ENCODE measurements at places on chromosomes 12 and 14.

DNA sequence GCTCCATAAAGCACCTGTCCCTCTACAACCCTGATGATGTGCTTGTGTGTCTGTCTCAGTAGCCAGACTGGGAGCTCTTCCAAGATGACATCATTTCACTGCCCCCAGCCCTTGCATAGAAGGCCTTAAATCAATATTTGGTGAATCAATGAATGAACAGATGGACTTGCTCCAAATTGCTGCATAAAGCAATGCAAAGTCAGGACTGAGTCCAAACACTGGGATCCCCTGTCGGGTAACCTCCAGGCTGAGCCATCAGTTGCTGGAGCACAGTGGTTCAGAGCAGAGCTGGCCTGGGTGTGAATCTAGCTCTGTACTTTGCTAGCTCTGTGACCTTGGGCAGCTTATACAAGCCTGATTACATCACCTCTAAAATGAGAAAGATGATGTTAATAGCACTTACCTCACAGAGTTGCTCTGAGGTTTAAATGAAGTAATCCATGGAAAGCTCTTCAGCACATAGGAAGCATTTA, 120.3 kb upstream of the VASH1 start:
- no peak for DNase-seq

DNA sequence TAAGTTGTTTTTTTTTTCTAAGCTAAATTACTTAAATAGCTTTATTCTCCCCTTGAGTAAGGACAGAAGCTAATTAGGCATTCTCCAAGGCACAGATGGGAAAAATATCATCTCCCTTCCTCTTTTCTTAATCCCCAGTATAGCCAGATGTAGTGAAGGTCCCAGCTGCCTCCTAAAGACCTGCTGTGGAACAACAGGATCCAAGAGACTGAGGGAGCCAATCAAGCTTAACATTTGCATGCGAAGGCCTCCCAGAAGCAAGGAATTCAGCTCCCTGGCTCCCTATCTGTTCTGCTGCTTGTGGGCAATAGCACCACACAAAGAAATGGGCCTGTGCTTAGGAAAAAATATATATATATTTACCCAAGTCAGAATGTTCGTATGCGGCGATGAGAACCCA, 255.2 kb downstream of the SYT1 start:
- DNase-seq = no peak

DNA sequence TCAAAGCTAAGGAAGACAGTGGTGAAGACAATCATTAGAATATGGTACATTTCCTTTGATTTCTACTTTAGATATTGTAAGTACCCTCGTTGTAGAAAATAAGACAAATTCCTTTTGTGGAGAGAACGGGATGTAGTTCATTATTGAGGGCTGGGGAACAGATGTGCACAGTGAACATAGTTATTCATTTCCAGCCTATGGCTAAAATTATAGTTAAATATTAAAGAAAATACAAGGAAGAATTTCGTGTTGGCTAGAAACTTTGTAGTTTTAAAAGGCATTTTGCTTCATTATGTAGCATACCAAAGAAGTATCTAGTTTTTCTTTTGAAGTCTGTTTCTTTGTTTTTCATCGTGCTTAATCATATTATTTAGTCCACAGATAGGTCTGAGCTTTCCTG, 201.8 kb downstream of the ESR2 start:
- no peak for DNase-seq

- DNase-seq = no peak
Observed at GRCh38 chr12:58988643-58989344, 68.5 kb upstream of the LRIG3 start.

DNA sequence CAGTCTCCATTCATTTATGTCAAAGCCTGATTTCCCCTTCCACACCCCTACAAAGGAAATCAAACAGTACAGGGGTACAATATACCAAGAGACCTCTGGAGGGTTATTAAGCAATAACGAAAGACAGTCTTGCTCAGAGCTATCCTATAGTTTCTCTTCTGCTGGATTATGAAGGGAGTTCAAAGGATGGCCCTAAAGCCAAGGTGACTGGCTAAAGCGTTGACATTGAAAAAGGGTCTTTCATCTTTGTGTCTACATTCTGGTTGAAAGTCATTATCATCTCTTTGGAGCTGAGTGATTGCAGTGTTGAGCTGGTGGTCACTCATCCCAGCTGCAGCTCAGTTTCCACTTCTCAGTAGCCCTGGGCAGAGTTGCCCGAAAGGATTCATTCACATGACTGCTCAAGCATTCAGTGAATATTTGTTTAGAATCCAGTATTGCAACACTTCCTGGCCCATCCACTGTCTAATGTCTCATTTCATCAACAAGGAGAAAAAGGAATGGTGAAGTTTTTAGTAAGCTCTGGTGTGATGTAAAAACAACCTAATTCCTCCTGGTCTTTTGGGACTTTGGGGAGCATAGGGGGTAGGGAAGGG, 19.2 kb upstream of the TBX5 start:
- DNase-seq = peak; percentile 80

- peak; percentile 76 for DNase-seq
Observed at GRCh38 chr12:19643635-19644034, 204.3 kb downstream of the AEBP2 start.

DNA sequence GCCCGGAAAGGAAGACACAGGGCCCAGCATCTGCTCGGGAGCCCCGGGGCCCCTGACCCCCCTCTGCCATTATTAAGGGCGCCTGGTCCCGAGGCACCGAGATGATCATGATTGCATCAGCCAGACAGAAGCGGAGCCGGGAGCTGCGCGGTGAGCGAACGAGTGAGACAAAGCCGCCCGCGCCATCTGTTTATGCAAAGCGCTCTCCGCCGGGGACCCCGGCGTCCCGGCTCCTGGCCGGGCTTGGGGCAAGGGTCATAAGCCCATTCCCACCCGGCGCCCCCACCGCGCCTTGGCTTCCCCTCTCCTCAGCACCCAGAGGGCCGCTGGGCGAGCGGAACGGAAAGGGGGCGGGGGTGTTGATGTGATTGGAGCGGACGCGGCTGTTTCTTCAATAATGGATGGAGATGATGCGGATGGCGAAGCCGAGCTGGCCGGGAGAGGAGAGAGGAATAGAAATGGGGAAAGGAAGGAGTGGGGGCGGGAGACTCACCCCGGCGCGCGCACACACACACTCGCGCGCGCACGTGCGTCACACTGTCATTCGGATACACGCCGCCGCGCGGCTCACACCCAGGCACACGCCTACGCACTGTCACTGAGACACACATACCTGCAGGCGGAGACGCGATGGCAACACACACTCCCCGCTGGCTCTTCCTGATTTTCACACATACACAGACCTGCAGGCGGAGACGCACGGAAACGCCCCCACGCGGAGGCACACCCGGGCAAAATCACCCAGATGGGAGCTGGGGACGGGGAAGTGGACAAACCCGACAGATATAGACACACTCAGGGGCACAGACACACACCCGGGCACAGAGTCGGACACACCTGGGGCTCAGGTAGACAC, 10.7 kb downstream of the STAC3 start:
- DNase-seq = peak; percentile 60

Measured in fibroblast of lung (primary cell).